ENCODE measurements at places on chromosomes 5 and 9.

- peak; percentile 63 for DNase-seq
Measured at GRCh38 chr9:126217250-126217653, 109.4 kb upstream of the MVB12B start.

GRCh38 chr5:107979900-107980299 is 309.2 kb upstream of the EFNA5 start:
- no peak for DNase-seq

DNA sequence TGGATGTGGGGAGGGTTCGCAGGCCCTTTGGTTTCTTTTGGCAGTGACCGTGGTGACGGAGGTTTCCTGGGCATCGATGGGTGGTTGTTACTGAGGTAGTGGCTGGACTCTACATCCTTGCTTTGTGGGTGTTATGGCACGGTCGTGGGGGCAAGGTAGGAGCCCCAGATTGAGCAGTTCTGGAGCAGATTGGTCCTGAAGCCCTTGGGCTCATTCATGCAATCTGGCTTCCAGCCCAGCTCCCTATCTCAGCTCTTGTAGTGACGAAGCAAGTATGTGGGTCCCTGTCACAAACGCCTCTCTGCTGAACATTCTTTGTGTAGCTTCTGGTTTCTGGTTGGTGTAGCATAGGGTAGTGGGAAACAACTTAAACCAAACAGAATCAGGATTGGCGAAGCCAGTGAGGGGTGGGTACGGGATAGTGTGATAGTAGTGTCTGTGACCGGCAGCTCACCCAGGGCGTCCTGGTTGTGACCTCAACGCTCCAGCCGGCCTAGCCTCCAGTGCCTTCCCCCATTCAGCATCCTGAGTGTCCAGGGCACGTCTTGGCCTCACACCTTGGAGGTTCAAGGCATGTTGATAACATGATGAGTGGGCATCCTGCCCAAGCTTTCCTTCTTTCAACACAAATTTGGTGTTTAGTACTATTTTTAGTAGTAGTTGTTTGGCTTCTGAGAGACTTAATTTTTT is 2.9 kb downstream of the NDUFS6 start:
- no peak for DNase-seq

- DNase-seq, result no peak
Measured at GRCh38 chr5:6633469-6634245, 417 bp downstream of the SRD5A1 start.

DNA sequence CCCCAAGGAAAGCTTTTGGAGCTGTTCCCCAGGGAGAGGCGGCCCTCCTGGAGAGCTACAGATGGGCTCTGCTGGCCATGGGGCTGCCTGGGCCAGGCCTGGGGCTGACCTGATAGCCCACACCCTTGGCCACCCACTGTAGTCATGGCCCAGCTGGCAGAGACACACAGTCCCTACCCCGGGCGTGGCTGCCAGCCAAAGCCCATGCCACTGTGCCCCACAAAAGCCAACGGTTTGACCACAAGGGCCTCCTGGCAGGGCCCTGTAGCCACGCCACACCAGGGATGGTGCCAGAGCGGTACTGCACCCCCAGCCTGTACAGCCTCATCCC is 15.2 kb downstream of the NACC2 start:
- peak; percentile 43 for DNase-seq

- no peak for DNase-seq
Measured at GRCh38 chr5:53237876-53238275, 128.3 kb upstream of the MOCS2 start.

GRCh38 chr9:112754578-112754977 is 4.0 kb downstream of the SNX30 start:
- DNase-seq, result no peak

GRCh38 chr5:62689599-62690368 is 111.2 kb downstream of the LRRC70 start:
- DNase-seq, result peak; percentile 6

DNA sequence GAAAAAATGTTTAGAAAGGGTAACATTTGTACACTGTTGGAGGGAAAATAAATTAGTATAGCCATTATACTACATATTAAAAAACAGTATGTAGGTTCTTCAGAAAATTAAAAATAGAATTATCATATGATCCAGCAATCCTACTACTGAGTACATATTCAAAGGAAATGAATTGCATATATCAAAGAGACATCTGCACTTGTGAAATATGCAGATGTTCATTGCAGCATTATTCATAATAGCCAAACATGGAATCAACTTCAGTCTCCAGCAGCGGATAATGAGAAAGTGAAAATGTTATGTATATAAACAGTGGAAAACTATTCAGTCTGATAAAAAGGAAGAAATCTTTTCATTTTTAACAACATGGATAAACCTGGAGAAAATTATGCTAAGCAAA is 695.5 kb downstream of the SLCO4C1 start:
- DNase-seq, result no peak

GRCh38 chr5:18807256-18808149 is 1173.2 kb downstream of the TAF11L14 start:
- DNase-seq, result no peak

DNA sequence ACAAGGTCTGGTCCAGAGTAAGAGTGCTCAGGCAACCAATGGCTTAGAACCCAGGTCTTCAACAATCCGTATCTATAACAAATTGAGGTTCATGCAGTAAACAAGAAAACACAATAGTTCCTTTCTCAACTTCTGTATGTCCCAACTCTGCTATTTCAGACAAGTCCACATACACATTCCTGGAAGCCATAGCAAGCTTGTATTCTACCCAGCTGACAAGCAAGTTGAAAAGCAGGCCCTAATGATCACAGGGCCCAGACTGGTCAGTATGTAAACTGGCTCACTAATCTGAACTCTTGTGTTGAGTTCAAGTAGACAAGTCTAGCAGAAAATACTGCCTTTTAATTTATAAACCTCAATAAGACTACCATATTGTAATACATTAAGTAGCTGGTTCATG is 26.9 kb downstream of the FNIP1 start:
- no peak for DNase-seq

- no peak for DNase-seq
Measured at GRCh38 chr9:88949425-88949824, 41.8 kb upstream of the S1PR3 start.

DNA sequence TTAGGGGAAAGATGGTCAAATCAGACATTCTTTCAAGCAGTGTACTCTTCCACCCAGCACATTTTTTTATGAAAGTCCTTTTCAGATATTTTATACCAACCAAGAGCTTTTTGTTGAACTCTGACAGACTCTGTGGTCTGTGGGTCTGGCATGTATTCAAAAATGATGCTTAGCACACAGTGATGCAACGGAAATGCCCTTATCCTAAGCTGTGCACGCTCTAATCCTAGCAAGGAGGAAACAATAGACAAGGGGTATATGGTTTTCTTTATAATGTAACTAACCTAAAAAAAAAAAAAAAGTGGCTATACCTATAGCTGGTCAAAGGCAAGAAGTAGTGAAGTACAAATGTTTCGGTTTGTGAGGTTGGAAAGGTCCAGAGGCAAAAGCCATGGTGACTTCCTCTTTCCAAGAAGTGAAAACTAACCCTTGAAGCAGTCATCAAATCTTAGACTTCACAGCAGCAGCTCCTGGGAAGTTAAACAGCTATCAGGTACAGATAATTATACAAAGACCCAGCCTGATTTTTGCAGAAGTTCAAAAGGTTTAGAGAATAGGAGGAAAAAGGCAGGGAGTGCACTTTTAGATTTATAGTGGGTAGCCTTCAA is 82.5 kb downstream of the SEMA6A start:
- DNase-seq, result peak; percentile 87

DNA sequence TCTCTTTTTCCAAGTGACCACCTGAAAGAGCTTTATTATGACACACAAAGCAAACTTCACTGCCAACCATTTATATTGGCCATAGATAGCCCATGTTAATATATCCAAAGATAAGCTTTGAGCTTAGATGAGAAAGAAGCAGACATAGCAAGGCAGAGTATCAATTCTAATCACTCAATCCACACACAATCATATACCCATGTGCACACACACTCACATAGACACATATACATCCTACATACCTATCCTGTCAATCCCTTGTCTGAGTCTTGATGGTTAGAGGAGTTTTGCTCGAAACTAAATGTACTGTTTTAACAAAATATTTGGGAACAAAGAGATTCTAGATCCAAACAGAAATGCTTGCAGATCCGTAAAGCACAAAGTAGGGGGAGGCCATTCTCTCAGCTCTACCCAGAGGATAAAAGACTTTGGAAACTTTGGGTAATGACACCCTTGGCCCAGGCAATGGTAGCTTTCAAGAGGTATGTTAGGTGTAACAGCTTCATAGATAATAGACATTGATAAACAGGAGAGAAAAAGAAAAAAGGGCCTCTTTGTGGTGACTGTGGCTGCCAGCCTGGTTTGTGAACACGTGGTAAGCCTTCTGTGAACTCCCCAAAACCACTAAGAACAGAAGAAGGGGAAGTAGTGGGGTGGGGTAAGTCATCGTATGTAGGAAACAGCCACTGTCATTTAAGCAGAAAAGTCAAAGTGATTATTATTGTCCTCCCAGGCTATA is 121.6 kb downstream of the TLR4 start:
- peak; percentile 91 for DNase-seq

- DNase-seq, result no peak
Measured at GRCh38 chr5:51997949-51998348, 614.7 kb downstream of the ISL1 start.

DNA sequence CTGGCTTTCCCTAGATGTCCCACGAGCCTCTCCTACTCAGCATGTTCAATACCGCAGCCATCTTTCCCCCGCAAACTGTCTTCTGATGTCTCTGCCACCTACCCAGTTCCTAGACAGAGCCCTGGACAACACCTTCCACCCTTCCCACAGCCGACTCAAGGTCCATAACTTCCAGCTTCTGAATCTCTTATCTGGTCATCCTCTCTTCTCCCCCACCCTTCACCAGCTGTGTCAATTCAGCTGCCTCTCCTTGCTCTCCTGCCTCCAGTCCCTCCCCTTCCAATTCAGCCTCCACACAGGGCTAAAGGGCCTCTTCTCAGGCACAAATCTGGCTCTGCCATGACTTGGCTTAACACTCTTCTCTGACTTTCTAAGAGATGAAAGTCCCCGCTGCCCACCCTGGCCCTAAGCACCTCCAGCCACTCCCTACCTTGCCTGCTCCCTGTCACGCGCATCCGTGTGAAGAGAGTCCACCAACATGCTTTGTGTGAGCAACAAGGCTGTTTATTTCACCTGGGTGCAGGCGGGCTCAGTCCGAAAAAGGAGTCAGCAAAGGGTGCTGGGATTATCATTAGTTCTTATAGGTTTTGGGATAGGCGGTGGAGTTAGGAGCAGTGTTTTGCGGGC is 25.2 kb downstream of the AQP7 start:
- DNase-seq, result no peak

DNA sequence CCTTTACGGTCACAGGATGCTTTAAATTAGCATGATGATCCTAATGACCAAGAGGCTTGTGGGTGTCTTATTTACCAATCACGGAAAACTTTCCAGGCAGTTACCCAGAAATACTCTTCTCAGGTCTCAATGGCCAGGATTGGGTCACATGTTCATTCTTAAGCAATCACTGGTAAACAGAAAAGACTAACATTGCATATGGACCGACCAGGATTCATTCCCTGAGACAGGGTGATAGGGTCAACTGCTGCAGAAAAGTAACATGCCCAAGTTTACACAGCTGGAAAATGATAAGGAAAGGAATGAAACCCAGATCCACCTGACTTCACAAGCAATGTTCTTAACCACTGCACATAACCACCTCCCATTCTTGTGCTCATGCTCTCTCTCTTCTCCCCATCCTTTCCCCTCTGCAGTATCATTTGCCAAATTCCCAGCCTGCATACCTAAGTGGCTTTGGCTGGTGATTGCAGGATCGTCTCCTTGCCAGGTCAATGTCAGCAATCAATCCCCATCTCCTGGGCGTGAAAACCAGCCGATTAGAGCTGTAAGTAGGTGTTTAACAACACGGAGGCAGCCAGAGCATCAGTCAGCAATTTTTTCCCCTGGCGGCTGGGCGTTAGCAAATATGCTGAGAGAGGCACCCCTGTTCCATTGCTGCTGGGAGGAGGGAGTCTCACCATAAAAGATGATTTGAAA is 219.4 kb downstream of the NMUR2 start:
- DNase-seq, result no peak

- no peak for DNase-seq
Measured at GRCh38 chr9:126788046-126788445, 16.8 kb upstream of the ZBTB43 start.

- no peak for DNase-seq
Measured at GRCh38 chr5:154819546-154819945, 30.9 kb downstream of the FAXDC2 start.

DNA sequence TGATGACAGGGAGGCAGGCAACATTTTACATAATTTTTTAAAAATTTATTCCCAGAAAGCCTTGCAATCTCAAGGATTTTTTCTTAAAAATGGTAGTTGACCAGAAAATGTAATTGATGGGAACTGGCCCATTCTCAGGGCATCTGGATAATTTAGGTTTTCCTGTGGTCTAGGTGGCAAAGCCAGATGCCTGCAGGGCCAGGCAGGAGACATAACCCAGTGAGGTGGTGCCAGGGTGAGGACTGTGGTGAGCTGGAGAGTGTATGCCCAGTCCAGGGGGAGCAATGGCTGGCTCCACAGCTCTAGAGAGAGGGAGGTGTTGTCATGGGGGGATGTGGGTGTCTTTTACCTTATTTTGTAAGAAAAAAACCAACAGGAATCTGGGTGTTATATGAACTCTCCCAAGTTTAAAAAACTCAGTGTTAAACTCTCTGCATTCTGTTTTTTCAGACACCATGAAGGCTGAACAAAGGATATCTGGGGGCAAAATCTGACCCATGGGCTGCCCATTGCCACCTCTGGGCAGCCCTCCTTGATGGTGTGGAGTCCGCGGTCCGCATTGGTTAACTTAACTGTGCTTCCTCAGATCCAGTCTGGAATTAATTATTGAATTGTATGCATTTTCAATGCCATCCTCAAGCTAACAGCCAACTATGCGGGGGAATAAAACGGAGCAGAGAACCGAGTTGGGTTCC is 43.9 kb downstream of the BOD1 start:
- DNase-seq, result no peak

GRCh38 chr9:27888661-27889295 is 315.5 kb upstream of the C9orf72 start:
- peak; percentile 15 for DNase-seq

DNA sequence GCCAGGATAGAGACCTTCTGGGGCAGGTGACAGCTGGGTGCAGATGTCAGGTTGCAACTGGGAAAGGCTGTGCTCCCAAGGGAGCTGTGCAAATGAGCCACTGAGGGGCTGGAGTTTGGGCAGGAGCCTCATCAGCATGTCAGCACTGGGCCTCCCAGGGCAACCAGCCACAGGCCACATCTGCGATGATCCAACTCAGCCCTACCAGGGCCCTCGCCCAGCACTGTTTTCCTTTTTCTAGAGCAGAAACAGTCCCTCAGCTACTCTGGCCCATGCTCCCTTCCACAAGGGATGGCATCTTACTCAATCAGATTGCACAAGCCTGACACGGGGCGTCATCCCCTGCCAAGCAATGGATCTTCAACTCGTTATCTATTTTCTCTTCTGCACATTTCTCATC is 24.8 kb downstream of the NIPAL4 start:
- no peak for DNase-seq

DNA sequence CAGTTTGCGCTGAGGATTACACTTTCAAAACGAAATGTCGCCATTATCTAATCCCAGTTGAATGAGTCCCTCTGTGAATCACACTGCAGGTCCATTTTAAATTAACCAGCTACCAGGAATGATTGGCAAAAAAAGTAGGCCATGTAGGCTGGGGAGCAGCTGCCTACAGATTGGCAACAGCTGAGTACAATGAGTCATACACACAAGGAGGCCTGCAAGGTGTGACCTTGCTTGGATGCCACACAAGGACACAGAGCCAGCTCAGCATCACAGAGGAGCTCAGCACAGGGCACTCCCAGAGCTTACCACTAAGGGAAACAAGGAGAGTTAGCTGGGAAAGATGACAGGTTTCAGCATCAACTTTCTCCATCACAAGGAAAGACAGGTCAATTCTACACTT is 12.9 kb downstream of the HAVCR1 start:
- DNase-seq, result no peak

GRCh38 chr5:13939638-13940037 is 4.8 kb downstream of the DNAH5 start:
- no peak for DNase-seq

Data from common myeloid progenitor, CD34-positive (primary cell).